ENCODE measurements at places on chromosomes 2 and 18. TPM values are rescaled to one million over a fixed set of nuclear protein-coding genes. Genes with fewer than 3 reads are reported as not detected.

DNA sequence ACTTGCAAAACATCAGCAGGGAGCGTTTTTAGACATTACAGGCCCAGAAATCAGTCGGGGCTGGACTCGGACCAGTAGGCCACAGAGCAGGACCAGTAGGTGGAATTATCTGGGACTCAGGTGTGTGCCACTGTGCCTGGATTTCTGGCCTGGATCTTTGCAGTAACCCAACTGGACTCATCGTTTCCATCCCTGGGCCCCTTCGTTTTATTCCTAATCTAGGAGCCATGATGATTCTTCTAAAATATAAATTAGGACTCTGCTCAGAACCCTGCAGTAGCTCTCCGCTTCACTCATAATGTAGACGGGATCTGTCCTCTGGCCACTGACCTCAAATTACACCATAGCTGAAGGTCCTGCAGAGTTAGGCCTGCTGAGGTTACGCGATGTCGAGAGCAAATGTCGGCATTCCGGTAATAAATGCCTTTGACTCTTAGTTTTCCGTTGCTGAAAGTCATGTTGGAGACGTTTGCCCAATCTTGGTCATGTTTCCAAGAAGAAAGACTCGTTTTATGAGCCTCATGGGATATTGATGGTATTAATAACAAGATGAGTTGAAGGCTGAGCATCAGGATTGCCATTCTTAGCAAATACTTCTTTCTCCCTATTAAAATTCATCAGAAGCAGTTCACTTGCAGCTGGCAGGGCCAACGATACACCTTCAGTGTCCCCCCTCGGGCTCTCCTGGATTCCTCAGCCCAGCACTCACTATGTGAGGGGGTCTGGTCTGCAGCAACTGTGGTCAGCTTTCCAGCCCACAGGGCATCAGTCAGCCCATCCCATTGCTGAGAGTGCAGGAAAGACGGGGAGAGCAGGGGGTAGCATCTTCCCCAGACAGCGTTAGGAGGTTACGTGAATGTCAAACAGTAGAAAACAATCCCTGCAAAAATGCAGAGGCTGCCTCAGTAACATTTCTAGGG, 39.9 kb upstream of the KLF11 start:
- no peak overlapping the region for H3K4me3 ChIP-seq
- DNase-seq = no peak
- no peak overlapping the region for H3K27ac ChIP-seq
- no peaks in the 10 kb centered on the region for H3K4me1 ChIP-seq
- H3K36me3 ChIP-seq = no peaks in the 10 kb centered on the region

The SLC4A3 gene
- 5.6 TPM for total RNA-seq

- no peaks in the 10 kb centered on the region for H3K36me3 ChIP-seq
- no peak overlapping the region for H3K27ac ChIP-seq
- no peaks in the 10 kb centered on the region for H3K27me3 ChIP-seq
- no peaks in the 10 kb centered on the region for H3K4me1 ChIP-seq
- no peak for DNase-seq
Measured at GRCh38 chr2:178723786-178724346, 83.4 kb downstream of the TTN start.

DNA sequence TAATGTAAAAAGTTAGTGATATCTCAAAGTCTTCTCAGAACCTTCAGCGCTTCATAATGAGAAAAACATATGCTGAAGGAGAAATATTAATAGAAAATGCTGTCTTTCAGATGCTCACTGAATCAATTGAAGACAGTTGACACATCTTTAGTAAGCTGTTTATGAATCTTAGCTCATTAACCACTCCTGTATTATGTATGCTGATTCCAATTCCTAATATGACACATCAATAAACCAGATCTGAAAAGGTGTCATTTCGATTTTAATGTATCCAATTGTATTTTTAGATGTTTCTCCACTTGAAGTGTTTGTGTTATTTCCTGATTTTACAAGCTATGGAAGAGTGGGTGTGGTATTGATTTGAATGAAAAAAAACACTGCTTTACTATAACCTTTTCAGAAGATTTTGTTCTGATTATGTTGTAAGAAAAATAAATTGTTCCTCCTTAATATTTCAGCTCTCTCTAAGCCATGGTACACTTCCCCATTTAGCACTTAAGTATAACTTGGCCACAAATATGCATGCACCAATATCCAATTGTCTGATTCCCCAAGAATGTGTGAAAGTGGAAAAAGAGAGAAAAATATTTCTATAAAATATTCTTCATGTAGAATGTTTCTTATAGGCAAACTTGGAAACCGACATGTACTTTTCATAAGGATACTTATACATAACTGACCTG, 569.8 kb downstream of the ARHGAP15 start:
- H3K27me3 ChIP-seq = no peaks in the 10 kb centered on the region
- no peak overlapping the region for H3K27ac ChIP-seq
- H3K36me3 ChIP-seq = no peaks in the 10 kb centered on the region
- peaks cover 9% of the 10 kb centered on the region for H3K4me1 ChIP-seq

The STON1 gene
- 39.2 TPM for total RNA-seq

DNA sequence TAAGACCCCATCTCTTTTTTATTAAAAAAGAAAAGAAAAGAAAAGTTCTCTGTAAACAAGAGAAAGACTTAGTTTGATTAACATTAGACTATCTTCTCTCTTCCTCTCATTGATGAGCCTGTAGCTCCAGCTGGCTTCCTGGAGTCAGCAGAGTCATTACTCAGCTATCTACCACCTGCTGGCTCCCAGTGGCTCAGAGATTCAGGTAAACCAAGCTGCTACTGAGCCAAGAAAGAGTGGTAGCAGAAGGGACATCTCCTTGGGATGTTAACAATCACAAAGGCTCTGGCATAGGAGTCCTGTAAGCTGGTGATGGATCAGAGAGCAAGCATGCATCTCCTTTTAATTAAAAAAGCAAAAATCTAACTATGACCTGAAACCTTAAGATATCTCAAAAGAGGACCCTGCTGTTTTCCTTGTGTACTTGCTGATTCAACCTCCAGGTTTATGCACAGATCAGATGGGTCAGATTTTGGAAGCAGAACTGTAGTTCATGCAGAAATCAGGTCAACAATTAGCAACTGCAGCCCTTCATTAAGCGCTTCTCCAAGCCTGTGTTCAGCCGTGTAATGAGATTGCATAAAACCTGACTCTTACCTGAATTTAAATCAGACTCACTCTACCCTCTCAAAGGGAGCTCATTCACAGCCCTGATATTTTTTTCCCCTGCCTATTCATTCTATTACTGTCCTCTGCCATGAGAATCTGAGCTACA, 225.8 kb downstream of the RNF152 start:
- DNase-seq = no peak
- H3K27ac ChIP-seq = no peak overlapping the region
- no peak overlapping the region for H3K4me3 ChIP-seq
- H3K27me3 ChIP-seq = no peaks in the 10 kb centered on the region
- peaks cover 6% of the 10 kb centered on the region for H3K4me1 ChIP-seq

DNA sequence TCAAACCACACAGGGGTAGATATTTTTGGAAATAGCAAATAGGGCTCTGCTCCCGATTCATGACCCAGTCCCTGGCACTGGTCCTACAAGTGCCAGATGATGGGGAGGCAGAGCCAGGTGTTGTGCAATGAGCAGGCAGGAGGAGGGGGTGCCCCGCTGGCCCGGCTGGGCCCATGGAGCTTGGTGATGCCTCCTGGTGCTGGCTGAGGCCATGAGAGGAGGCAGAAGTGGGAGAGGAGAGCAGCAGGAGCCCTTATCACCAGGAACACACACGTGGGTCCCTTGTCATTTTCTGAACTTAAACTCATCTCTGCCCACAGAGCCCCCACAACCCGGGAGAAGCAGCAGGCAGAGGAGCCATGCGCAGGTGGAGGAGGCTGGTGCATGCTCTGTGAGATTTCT, 90.5 kb upstream of the MAPK4 start:
- no peak overlapping the region for H3K4me3 ChIP-seq
- H3K27ac ChIP-seq = no peak overlapping the region
- no peaks in the 10 kb centered on the region for H3K36me3 ChIP-seq
- H3K27me3 ChIP-seq = no peaks in the 10 kb centered on the region
- DNase-seq = peak; percentile 11

- H3K4me3 ChIP-seq = no peak overlapping the region
- H3K36me3 ChIP-seq = no peaks in the 10 kb centered on the region
- H3K27ac ChIP-seq = no peak overlapping the region
- no peak for DNase-seq
- no peaks in the 10 kb centered on the region for H3K27me3 ChIP-seq
- H3K4me1 ChIP-seq = no peaks in the 10 kb centered on the region
Measured at GRCh38 chr18:73674125-73674865, 473.3 kb downstream of the FBXO15 start.

Data from thoracic aorta (tissue), 2 donors.